HuH-7 (cell line): ENCODE measurements at places on chromosomes 1 and 21.

- DNase-seq: no peak
These were observed 360 bp upstream of the GBP3 start for GRCh38 chr1:89023026-89023425.

DNA sequence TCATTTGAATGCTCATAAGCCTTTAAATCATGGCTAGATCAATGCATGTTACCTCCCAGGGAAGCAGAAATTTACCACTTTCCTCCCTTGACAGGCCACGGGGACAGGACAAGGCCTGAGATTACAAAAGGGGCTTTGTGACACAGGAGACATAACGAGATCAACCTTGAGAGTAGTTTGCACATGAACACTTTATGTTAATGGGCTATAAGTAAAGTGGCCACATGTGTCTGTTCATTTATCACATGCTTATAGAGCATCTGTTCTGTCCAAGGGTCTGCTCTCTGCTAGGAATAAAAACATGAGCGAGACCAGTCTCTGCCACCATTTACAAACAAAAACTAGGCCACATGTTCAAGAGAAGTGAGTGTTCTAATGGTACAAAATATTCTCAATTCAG lies 144.1 kb upstream of the C8B start:
- DNase-seq: no peak

- DNase-seq: no peak
These were observed 4.1 kb downstream of the OLFML3 start for GRCh38 chr1:113983391-113983790.

- peak; percentile 58 for DNase-seq
These were observed 54.0 kb downstream of the OLFML3 start for GRCh38 chr1:114033216-114033706.

GRCh38 chr1:114495486-114495885 lies 15.5 kb downstream of the TRIM33 start:
- DNase-seq: no peak

DNA sequence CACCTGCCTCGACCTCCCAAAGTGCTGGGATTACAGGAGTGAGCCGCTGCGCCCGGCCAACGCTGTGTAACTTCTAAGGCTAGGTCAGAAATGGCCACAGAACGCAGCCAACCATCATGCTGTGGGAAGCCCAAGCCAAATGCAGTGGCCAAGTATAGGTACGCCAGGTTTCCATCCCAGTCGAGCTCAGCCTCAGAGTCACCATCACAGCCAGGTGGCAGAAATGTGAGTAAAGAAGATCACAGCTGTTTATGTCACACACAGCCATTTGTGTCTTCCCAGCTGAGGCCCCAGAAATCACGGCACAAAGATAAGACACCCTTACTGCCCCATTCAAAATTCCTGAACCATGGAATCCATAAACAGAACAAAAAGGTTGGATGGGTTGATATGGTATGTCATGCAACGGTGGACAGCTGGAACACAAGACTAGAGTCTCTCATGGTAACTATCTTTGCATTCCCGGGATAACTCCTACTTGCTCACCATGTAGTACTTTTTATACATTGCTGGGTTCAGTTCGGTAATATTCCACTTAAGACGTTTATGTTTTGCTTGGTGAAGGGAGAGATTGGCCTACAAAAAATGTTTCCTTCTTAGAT lies 84.3 kb downstream of the SLC45A1 start:
- DNase-seq: no peak

GRCh38 chr1:101846820-101847219 lies 149.9 kb downstream of the OLFM3 start:
- no peak for DNase-seq

DNA sequence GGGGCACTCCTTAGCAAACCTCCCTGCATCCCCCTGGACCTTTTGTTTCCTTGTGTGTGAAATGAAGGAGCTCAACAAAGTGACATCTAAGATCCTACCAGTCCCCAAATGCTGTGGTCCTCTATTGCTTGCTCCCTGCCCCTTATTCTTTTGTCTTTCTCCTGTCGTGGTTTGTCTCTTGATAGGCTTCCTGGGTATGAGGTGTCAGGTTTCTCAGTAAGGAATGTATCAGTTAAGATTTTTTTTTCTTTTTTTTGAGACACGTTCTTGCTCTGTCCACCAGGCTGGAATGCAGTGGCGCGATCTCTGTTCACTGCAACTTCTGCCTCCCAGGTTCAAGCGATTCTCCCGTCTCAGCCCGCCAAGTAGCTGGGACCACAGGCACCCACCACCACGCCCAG lies 16.8 kb downstream of the CNIH3 start:
- DNase-seq: no peak

- DNase-seq: no peak
These were observed 109.4 kb upstream of the DUSP10 start for GRCh38 chr1:221851336-221851735.

DNA sequence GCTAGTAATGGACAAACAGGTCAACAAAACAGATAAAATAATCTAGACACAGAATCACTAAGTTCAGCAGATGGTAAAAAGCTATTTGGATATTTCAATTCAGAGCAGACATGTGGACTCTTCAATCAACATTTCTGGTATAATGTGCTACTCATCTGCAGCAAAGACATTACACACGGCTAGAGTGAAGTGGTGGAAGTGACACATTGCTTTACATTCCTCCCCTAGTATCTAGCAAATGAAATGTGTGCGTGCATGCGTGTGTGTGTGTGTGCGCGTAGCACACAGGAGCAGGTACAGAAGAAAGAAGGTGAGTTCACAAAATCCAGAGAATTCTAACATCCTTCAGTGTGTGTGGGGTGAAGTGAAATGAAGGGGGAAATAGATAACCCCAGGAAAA lies 8.3 kb downstream of the AHCTF1 start:
- no peak for DNase-seq

DNA sequence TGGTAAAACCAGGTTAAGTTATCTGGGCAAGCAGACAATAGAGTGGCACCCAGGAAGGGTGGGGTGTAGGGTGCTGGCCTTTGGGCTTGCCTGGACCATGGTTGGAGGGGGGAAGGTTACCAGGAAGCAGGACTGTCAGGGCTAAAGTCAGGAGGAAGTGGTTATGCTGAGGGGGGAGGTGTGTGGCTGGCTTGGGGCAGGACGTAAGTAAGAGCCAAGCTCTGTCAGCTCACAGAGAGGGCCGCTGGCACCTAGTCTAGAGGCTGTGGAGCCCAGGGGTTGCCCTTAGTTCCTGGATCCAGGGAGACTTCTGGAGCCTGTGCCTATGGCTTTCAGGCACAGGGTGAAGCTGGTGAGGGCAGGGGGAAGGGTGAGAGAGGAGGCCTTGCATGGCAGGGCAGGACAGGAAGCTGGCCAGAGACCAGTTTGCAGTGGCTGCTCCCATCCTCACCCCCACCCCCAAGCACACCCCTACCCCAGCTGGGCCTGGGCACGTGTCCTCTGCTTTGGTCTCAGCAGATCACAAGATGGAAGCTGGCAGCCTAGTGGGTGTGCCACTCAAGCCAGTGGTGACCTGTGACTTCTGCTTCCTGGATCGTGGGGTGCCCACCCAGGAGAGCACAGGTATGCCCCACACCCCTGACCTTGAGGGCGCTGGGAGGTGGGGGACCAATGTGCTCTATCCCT lies 20.5 kb upstream of the SMYD3 start:
- DNase-seq: no peak

DNA sequence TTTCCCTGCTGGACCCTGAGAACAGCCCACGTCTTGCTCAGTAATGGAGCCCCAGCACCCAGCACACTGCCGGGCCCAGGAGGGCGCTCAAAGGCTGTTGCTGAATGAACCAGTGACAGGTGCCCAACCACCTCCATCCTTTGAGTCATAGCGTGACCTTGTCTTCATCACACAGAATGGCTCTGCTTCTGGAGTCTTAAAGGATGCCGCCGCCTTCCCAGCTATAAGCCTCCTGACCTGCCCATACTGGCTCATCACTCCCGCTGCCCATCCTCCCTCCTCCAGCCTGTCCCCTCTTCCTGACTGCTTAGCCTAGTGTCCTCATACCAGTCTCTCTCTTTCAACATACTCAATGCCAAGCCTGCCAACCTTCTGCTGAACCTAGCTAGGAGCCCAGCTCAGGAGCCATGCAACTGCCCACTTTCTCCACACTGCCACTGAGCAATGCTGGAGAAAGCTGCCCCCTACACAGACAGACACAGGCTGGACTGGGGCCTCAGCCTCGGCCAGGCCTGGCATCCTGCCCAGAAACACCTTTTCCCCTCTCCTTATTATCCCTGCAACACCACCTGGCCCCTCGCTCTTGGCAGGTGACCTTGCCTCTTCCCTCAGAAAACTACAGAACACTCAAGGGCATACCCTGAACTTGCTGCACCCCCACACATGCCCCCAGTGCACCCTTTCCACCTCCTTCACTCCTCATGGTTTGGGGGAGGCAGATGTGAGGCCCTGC lies 14.1 kb downstream of the TTC39A start:
- DNase-seq: no peak

GRCh38 chr1:227828786-227829185 lies 13.3 kb downstream of the PRSS38 start:
- no peak for DNase-seq

DNA sequence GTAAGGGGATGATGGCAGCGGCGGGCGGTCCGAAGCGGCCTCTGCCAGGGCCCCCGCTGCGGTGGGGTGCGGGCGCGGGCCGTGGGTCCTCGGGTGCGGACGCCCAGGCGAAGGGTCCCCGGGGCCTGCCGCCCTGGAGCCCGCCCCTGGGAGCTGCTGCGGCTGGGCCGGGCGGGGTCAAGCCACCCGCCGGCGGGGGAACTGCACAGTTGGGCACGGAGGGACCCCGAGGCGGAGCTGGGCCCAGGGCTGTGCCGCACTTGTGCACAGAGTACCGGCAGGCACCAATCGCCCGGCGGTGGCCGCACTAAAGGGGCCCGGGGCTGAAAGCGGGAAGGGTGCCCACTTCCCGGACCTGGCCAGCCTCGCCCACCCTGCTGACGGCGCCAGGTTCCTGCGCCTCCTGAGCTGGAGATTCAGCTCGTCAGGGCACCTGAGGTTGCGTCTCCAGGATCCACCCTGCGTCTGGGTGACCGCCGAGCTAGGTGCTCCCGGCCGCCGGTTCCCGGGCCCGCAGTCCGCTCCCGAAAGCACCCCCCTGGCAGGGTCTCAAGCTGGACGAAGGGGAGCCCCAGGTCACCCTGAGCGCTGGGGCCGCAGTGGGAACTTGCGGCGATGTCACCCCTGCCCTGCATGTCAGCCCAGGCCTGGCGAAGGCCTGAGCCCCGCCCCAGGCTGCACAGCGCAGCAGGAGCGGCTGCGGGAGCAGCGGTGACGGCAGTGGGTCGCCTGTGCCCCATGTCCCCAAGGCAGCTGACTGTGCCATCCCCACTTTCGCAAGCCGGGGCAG lies 56.7 kb upstream of the ETV3 start:
- DNase-seq: no peak

DNA sequence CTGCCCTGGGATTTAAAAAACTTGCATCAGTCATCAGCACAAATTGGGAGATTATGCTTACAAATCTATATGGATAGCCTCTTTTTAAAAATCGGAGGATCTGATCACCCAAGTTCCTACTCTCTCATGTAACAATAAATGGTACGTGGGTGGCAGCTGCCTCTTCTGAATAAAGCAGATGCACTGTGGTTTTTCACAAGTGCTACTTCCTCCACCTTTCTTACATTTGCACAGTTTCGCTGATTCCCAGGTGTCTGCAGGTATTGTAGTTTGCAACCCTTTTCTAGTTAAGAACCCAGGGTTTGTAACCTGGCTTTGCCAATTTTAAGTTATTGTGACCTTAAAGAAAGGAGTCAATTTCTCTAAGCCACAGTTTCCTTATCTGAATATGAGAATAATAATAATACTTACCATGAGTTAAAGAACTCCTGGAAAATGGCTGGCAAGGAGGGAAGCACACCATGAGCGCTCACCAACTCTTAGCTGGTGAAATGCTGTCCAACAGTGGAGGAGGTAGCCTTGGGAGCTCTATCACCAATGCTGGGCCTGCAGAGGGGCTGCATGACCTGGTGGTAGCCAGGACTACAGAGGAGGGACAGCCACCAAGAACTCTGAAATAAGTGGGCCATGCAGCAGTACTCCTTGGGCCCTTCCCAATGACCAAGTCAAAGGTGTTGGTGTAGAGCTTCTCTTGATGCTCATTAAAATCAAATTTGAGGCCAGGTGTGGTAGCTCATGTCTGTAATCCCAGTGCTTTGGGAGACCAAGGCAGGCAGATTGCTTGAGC lies 30.2 kb upstream of the KCNA2 start:
- DNase-seq: no peak

GRCh38 chr1:89949991-89950624 lies 44.8 kb upstream of the ZNF326 start:
- DNase-seq: no peak

DNA sequence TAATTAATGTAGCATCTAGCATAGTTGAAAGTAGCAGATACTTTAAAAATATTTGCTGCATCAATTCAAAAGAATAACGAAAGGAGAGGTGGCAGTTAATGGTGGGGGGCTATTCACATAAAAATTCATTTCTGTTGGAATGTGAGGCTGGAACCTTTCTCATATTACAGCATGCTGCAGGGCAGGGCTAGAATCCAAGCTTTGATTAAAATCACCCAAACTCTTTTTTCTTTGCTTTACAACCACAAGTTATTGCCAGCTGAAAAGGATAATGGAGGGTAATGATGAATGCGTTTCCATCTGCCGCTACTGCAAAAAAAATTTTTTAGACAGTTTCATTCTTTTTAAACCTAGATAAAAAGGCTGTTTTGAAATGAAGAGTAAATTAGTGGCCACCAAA lies 9.8 kb downstream of the DISP1 start:
- no peak for DNase-seq

DNA sequence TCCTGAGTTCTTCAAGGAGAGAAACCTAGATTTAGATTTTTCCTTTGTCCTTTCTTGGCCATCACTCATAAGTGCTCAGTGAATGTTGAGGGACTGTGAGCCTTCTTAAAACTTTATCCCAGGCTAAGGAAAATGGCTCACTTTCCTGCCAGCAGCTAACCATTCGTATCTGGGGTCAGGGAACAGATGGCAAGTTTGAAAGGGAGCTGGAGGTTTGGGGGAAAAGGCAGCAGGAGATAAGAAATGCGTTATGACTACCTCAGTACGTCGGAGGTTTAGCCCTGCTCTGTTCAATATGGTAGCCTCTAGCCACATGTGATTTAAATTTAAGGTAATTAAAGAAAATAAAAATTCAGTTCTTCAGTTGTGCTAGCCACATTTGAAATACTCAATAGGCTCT lies 13.3 kb downstream of the RRP15 start:
- DNase-seq: no peak

GRCh38 chr21:42479582-42479981 lies 16.4 kb downstream of the RSPH1 start:
- DNase-seq: no peak

DNA sequence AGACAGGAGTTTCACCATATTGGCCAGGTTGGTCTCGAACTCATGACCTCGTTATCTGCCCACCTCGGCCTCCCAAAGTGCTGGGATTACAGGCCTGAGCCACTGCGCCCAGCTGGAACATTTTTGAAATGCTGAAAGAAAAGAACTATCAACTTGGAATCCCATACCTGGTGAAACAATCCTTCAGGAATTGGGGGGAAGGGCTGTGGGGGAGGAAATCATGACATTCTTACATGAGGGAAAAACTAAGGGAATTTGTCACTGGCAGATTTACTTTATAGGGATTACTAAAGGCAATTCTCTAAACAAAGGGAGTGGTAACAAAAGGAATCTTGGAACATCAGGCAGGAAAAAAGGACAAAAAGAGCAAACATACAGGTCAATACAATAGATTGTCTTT lies 25.8 kb downstream of the NDUFS5 start:
- DNase-seq: no peak
